ENCODE measurements at places on chromosomes 12 and 14. TPM values are rescaled to one million over a fixed set of nuclear protein-coding genes. Genes with fewer than 3 reads are reported as not detected.

CACNA1C gene
- polyA plus RNA-seq, result 10.7 TPM

DIO3 gene
- polyA plus RNA-seq, result 0.08 TPM

BAZ1A gene
- polyA plus RNA-seq, result 36.7 TPM

SRRM4 gene
- polyA plus RNA-seq, result 0.23 TPM

PAX9 gene
- 0.68 TPM for polyA plus RNA-seq

GDF3 gene
- polyA plus RNA-seq, result not detected

TEX52 gene
- 1.7 TPM for polyA plus RNA-seq

SLC10A1 gene
- polyA plus RNA-seq, result 0.13 TPM

EFS gene
- 49.9 TPM for polyA plus RNA-seq

PRR4 gene
- polyA plus RNA-seq, result 7.3 TPM

ZC2HC1C gene
- polyA plus RNA-seq, result 5.8 TPM

ST8SIA1 gene
- 8.7 TPM for polyA plus RNA-seq

ARHGAP9 gene
- polyA plus RNA-seq, result 5.2 TPM

LTB4R gene
- polyA plus RNA-seq, result 6.4 TPM

CHGA gene
- 3.4 TPM for polyA plus RNA-seq

GPRC5A gene
- polyA plus RNA-seq, result 12.5 TPM

CPM gene
- polyA plus RNA-seq, result 353 TPM

CIPC gene
- polyA plus RNA-seq, result 26.0 TPM

C12orf54 gene
- polyA plus RNA-seq, result 1.3 TPM

CATSPERB gene
- polyA plus RNA-seq, result 2.0 TPM

TAS2R20 gene
- 3.4 TPM for polyA plus RNA-seq

GNPNAT1 gene
- polyA plus RNA-seq, result 19.2 TPM

DCN gene
- polyA plus RNA-seq, result 1,676 TPM

SAMD15 gene
- polyA plus RNA-seq, result 5.1 TPM

MMP19 gene
- polyA plus RNA-seq, result 11.9 TPM

CFAP54 gene
- 1.1 TPM for polyA plus RNA-seq

AMDHD1 gene
- polyA plus RNA-seq, result 0.68 TPM

RECQL gene
- 22.4 TPM for polyA plus RNA-seq

ARG2 gene
- polyA plus RNA-seq, result 2.9 TPM

NKX2-1 gene
- 116 TPM for polyA plus RNA-seq

SETD1B gene
- 13.1 TPM for polyA plus RNA-seq

RGS6 gene
- 2.8 TPM for polyA plus RNA-seq

CACNA2D4 gene
- polyA plus RNA-seq, result 1.7 TPM

ABCD4 gene
- polyA plus RNA-seq, result 117 TPM

CLEC4D gene
- 0.07 TPM for polyA plus RNA-seq

ACSS3 gene
- polyA plus RNA-seq, result 28.4 TPM

C14orf93 gene
- 21.5 TPM for polyA plus RNA-seq

ASB2 gene
- polyA plus RNA-seq, result 1.3 TPM

CAPS2 gene
- polyA plus RNA-seq, result 8.2 TPM

KRT2 gene
- not detected for polyA plus RNA-seq

TMEM179 gene
- polyA plus RNA-seq, result 1.5 TPM

THAP2 gene
- 16.3 TPM for polyA plus RNA-seq

TPH2 gene
- 0.16 TPM for polyA plus RNA-seq

EXOC3L4 gene
- polyA plus RNA-seq, result 4.2 TPM

MGP gene
- 96.6 TPM for polyA plus RNA-seq

NID2 gene
- polyA plus RNA-seq, result 201 TPM

MORN3 gene
- 2.6 TPM for polyA plus RNA-seq

OTX2 gene
- not detected for polyA plus RNA-seq

SYNE2 gene
- 94.5 TPM for polyA plus RNA-seq

FAM181A gene
- 0.46 TPM for polyA plus RNA-seq

AMHR2 gene
- polyA plus RNA-seq, result 2.6 TPM

KLRG1 gene
- 2.7 TPM for polyA plus RNA-seq

MANSC4 gene
- polyA plus RNA-seq, result 0.42 TPM

CLEC2D gene
- polyA plus RNA-seq, result 30.9 TPM
